ENCODE measurements at places on chromosomes 1 and 21.

DNA sequence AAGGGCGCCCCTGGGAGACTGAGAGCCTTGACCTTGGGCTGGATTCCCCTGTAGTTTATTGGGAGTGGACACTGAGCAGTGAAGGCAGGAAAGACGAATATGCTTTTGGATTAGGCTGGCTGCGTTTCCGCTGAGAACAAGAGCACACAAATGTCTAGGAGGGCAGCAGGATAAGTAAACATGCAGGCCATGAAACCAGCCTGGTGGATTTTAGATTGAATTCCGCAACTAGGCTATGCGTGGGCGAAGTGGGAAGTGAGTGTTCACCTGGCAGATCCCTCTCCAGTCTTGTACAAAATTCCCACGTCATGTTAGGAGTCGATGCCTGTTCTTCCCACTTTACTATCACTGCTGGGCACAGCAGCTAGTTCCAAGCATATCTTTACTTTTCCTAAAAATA lies 21.4 kb upstream of the KCNJ6 start:
- no peak for DNase-seq

GRCh38 chr1:209223791-209224190 lies 359.7 kb upstream of the CAMK1G start:
- DNase-seq: no peak

- no peak for DNase-seq
Observed at GRCh38 chr21:42367367-42368165, 1.2 kb upstream of the TFF1 start.

- no peak for DNase-seq
Observed at GRCh38 chr1:178121883-178122282, 28.0 kb downstream of the RASAL2 start.

GRCh38 chr1:172402878-172403569 lies 17.5 kb upstream of the C1orf105 start:
- no peak for DNase-seq

GRCh38 chr1:51526248-51526647 lies 7.2 kb upstream of the EPS15 start:
- no peak for DNase-seq

DNA sequence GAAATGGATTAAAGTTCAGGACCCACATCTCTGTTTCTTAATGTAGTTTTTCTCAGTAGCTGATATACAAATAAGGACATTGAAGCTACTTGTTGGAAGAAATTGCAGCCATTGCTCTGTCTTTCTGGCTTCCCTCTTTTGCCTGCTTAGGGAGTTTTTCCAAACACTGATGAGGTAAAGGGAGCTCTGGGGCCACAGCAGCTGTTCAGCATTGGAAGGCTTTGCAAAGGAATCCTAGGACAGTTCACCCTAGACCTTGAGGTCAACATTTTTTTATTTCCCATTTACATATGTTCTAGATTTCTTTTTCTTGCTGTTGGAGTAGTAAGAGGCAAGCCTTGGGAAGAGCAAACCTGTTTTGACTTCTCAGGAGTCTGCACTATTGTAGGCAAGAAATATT lies 126.9 kb upstream of the PLPPR5 start:
- no peak for DNase-seq

GRCh38 chr21:16540966-16541727 lies 811.4 kb downstream of the USP25 start:
- DNase-seq: no peak

DNA sequence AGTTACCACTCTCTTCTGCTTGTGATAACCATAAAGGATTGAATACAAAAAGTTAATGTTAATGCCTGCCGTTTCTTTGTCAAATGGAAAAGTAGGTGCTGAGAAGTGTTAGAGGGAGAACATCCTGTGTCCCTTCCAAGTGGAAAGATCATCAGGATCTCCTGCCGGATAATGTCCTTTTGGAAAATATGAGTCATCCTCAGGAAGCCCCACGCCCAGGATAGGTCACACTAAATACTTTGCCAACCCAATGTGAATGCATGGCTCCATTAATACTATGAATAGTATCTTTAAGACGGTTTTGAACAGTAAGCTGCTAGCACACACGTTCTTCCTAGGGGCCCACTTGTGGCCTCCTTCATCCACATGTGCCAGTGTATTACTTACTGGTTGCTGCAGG lies 279.5 kb downstream of the ZNF326 start:
- no peak for DNase-seq
